Vein endothelial cell (primary cell): ENCODE measurements at places on chromosomes 6 and 20. TPM values are rescaled to one million over a fixed set of nuclear protein-coding genes. Genes with fewer than 3 reads are reported as not detected.

Gene MAP1LC3A
- 15.5 and 28.4 TPM in 2 replicates for total RNA-seq

Gene SEMG2
- not detected in 2 replicates for total RNA-seq

Gene TMEM244
- total RNA-seq = not detected in 2 replicates

Gene DDO
- total RNA-seq = 0.33 TPM in 1 of 2 replicates, not detected in the other

Gene SNAP25
- total RNA-seq = not detected in 2 replicates

Gene PBOV1
- not detected in 2 replicates for total RNA-seq

Gene OR12D3
- total RNA-seq = not detected in 2 replicates

Gene GNAS-AS1
- 0.10 TPM in 1 of 2 replicates, not detected in the other for total RNA-seq

Gene HEBP2
- total RNA-seq = 34.6 and 41.8 TPM in 2 replicates

Gene AURKA
- 18.6 and 43.6 TPM in 2 replicates for total RNA-seq

Gene HSF2
- total RNA-seq = 12.4 and 14.1 TPM in 2 replicates

Gene SAMHD1
- total RNA-seq = 22.2 and 36.2 TPM in 2 replicates

Gene FNDC11
- total RNA-seq = 1.3 and 1.8 TPM in 2 replicates

Gene GPR6
- total RNA-seq = not detected in 2 replicates

Gene ARMC12
- 0.19 TPM in 1 of 2 replicates, not detected in the other for total RNA-seq

Gene EPB41L1
- total RNA-seq = 12.5 and 24.5 TPM in 2 replicates

Gene LST1
- total RNA-seq = 0.48 TPM in 1 of 2 replicates, not detected in the other

Gene SOBP
- 1.6 and 3.9 TPM in 2 replicates for total RNA-seq

Gene RBPJL
- total RNA-seq = not detected in 2 replicates

Gene FOXS1
- total RNA-seq = 0.48 and 1.3 TPM in 2 replicates

Gene CST2
- total RNA-seq = not detected in 2 replicates

Gene OR2J3
- under 0.01 TPM in 1 of 2 replicates, not detected in the other for total RNA-seq

Gene BMP6
- total RNA-seq = 163 and 246 TPM in 2 replicates

Gene ENTPD6
- 37.8 and 48.3 TPM in 2 replicates for total RNA-seq

Gene PDE10A
- total RNA-seq = 13.4 and 14.0 TPM in 2 replicates

Gene FOXF2
- total RNA-seq = 0.10 TPM in 1 of 2 replicates, not detected in the other

Gene CGA
- total RNA-seq = not detected in 2 replicates

Gene CRIP3
- total RNA-seq = not detected in 2 replicates

Gene IL17F
- not detected in 2 replicates for total RNA-seq

Gene PRL
- total RNA-seq = not detected in 2 replicates

Gene HLA-DQB1
- not detected in 2 replicates for total RNA-seq

Gene MRPL14
- total RNA-seq = 46.9 and 55.2 TPM in 2 replicates

Gene PRND
- 9.5 and 10.6 TPM in 2 replicates for total RNA-seq

Gene MEI4
- total RNA-seq = under 0.01 TPM in 2 replicates

Gene AVP
- not detected in 2 replicates for total RNA-seq

Gene CBLN4
- total RNA-seq = not detected in 2 replicates

Gene IMPG1
- 0.29 TPM in 1 of 2 replicates, not detected in the other for total RNA-seq

Gene SPINT3
- not detected in 2 replicates for total RNA-seq

Gene ZNF165
- under 0.01 and 0.67 TPM in 2 replicates for total RNA-seq

Gene ZFP57
- total RNA-seq = 0.10 TPM in 1 of 2 replicates, not detected in the other

Gene GFOD1
- total RNA-seq = 19.9 and 42.9 TPM in 2 replicates

Gene CNR1
- 1.1 and 1.3 TPM in 2 replicates for total RNA-seq

Gene DLK2
- 0.33 TPM in 1 of 2 replicates, not detected in the other for total RNA-seq
